ENCODE measurements at places on chromosomes 16 and 17.
A peak's percentile ranks its signal among the peaks of the same experiment; 100 is the strongest.

- DNase-seq = no peak
These were observed 127.8 kb downstream of the OR1D5 start for GRCh38 chr17:2935632-2936031.

DNA sequence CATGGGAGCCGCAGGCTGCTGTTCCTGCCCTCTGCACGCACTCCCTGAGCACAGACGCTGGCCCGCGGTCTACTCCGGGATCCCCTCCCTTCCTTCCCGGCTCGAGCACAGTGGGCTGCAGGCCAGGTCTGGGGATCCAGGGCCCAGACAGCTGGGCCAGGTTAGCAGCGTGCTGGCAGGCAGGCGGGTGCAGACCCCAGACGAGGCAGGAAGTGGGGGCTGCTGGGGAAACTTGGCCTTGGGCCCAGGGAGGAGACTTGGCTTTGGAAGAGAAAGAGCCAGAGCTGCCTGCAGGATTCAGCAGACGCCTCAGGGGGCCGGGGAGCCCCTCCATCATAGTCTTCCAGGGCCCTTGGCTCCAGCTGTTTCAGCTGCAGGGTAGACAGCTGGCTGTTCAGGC lies 30.2 kb upstream of the ABCC3 start:
- DNase-seq = no peak

DNA sequence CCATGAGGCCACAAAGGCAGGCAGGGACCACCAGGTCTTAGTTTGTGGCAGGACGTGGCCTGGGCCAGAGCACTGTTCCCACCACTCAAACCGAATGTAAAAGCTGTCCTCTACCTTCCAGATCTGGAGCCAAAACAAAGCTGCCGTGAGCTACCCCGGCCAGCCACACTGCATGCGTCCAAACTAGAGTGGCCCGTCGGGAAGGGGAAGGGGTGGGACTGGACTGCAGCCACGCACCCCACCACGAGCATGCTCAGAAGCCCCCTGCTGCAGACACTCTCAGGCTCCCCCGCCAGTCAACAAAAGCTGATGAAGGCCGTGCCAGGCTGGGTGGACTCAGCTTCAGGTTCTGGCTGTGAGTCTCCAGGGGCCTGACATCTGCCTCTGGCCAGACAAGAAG lies 15.2 kb downstream of the SLC13A5 start:
- no peak for DNase-seq

DNA sequence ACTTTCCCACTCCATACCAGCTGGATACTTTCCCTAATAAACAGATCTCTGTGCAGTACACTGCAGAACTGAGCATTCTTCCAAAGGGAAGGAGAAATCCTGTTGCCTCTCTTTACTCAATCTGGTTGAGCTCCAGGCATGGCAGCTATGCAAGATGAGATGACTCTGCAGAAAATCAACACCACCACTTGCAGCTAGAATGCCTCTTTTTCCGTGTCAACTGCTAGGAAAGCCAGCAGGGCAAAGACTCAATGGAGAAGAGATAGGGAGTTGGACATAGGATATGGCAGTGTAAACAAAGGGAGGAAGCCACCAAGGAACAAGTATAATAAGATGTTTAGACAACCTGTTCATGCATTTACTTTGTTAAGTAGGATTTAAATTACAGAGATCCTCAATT lies 40.4 kb upstream of the CORO6 start:
- DNase-seq = no peak

DNA sequence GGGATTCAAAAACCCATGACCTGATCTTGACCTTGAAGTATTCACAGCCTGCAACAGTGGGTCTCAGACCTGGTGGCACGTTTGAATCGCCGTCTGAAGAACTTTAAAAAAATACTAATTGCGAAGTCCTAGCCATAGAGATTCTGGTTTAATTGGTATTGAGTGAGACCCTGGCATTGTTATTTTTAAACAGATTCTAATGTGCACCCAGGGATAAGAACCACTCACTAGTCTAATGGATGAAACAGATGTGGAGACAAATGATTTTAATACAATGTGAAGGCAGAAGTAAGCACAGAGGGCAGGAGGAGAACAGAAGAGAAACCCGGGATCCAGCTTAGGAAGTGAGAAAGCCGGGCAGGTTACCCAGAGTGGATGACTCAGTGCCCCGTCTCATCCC lies 21.2 kb downstream of the TMEM98 start:
- no peak for DNase-seq

GRCh38 chr17:42402117-42402516 lies 13.9 kb upstream of the STAT3 start:
- DNase-seq = no peak

- peak; percentile 64 for DNase-seq
These were observed 41.7 kb upstream of the PRSS54 start for GRCh38 chr16:58336332-58337089.

- no peak for DNase-seq
These were observed 29.7 kb downstream of the FAM222B start for GRCh38 chr17:28812748-28813377.

GRCh38 chr17:75006653-75007052 lies 5.8 kb upstream of the MRPL58 start:
- no peak for DNase-seq

GRCh38 chr17:68288804-68289203 lies 2.1 kb downstream of the SLC16A6 start:
- DNase-seq = no peak

DNA sequence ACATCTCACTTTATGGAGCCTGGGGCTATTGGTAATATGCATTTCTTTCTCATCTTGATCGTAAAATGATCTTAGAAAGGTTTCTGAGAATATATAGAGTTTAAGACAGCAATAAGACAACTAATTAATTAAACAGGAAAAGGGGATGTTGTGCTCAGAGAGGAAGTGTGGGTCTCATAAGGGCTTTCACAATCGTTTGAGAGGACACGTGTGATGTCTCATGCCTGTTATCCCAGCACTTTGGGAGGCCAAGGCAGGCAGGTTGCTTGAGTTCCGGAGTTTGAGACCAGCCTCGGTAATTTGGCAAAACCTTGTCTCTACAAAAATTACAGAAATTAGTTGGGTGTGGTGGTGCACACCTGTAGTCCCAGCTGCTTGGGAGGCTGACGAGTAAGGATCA lies 295.6 kb downstream of the WWOX start:
- no peak for DNase-seq

GRCh38 chr16:27429981-27430441 lies 28.0 kb downstream of the IL21R start:
- no peak for DNase-seq

DNA sequence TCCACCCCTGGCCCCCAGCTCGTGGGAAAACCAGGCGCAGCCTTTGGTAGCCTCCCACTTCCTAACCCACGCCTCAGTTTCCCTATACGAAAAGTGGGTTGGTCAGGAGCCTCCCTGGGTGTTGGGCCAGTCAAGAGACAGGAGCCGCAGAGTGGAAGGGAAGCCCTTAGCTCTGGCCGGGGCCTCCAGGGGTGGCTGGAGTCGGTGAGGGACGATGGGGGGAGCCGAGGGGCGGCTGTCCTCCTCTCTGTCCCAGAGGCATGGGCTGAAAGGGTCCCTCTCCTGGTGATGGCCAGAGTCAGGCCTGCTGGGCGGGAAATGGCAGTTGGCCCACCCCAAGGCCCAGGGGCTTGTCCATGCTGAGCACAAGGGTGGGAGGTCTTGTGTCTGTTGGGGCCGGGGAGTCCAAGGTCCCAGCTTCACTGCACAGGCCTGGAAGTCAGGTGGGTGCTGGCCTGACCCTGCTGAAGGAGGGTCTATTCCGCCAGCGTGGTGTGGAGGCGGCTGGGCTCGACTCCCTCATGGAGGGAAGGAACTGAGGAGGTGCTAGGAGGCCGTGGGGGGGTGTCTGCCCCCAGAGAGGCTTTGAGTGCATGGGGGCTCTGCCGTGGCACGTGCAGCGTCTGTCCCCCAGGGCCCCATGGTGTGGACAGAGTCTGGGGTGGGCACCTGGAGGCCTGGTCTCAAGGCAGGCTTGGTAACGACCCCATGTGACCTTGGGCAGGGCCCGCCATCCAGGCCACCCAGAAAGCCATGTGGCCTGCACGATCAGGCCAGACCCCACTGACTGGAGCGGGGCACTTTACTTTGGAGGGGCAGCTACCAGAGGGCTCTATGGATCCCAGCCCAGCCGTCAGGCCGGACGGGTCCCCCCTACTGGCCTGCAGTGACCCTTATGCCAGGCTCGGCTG lies 1.1 kb downstream of the SLC16A3 start:
- DNase-seq = no peak

DNA sequence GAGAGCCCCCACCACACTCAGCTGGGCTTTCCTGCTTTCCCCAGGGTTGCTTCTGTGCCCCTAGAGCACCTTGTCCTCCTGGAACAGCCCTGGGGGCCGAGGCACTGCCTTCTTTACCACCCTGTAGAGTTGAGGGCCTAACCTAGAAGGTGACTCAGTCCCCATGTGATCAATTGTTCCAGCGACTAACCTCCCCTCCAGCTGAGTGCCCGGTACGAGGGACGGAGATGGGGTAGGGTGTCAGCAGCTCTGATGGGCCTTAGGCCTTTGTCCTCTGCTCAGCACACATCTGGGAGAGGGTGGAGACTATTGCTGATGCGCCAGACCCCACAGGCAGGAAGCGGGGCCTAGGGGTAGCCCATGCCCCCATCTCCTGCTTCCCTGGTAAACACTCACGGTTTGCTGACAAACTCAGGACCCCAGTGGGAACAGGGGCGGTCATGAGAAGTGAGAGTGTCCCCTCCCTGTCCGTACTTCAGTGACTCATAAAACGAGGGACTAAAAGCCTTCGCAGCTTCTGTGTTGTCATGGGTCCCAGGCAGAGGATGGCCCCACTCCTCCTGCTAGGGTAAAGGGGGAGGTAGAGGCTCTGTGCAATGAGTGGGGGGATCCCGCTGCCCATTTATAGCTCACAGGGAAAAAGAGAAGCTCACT lies 33.1 kb downstream of the NECAB2 start:
- DNase-seq = no peak
